HL-60 (cell line): ENCODE measurements at places on chromosomes 11 and 22.

DNA sequence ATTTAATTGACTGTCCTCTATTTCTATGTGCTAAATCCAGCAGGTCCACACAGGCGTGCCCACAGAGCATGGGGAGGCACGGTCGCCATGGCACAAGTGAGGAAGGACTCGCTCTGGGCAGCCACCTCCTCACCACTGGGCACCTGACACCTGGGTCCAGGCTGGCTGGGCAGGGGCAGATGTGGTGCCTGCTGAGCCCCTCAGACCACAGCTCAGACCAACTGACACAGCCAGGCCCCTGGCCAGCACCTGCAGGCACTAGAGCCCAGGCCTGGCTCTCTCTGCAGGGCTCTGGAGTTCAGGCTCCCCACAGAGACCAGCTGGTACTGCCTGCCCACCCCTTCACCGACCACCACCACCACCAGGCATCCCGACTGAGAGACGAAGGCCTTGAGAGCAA lies 27.9 kb downstream of the LINC01488 start:
- DNase-seq = no peak

GRCh38 chr11:85673393-85673792 lies 8.5 kb upstream of the CREBZF start:
- no peak for DNase-seq

- no peak for DNase-seq
Observed at GRCh38 chr11:47631473-47631872, 10.9 kb downstream of the MTCH2 start.

GRCh38 chr11:124798991-124799347 lies 1.2 kb downstream of the MSANTD2 start:
- DNase-seq = no peak

GRCh38 chr11:765025-765801 lies 12.1 kb downstream of the GATD1 start:
- peak; percentile 81 for DNase-seq
